ENCODE measurements at places on chromosomes 11 and 22.

GRCh38 chr22:17767233-17768065 is 6.8 kb downstream of the BID start:
- no peak for DNase-seq

- DNase-seq = no peak
Observed at GRCh38 chr22:46241396-46242007, 8.6 kb downstream of the CDPF1 start.

DNA sequence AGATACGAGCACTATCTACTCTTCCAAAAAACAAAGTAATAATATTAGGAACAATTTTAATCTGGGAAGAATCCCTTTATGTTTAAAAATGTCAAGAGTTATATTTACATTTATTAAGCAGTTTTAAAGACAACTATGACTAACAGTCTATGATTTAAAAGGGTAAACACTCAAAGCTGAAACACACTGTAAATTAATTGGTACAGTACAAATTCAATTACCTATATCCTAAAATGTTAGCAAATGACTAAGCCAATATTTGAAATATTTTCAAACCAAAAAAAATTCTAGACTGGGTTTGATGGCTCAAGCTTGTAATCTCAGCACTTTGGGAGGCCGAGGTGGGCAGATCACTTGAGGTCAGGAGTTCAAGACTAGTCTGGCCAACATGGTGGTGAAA is 36.0 kb upstream of the CHRNA10 start:
- DNase-seq = peak; percentile 21

DNA sequence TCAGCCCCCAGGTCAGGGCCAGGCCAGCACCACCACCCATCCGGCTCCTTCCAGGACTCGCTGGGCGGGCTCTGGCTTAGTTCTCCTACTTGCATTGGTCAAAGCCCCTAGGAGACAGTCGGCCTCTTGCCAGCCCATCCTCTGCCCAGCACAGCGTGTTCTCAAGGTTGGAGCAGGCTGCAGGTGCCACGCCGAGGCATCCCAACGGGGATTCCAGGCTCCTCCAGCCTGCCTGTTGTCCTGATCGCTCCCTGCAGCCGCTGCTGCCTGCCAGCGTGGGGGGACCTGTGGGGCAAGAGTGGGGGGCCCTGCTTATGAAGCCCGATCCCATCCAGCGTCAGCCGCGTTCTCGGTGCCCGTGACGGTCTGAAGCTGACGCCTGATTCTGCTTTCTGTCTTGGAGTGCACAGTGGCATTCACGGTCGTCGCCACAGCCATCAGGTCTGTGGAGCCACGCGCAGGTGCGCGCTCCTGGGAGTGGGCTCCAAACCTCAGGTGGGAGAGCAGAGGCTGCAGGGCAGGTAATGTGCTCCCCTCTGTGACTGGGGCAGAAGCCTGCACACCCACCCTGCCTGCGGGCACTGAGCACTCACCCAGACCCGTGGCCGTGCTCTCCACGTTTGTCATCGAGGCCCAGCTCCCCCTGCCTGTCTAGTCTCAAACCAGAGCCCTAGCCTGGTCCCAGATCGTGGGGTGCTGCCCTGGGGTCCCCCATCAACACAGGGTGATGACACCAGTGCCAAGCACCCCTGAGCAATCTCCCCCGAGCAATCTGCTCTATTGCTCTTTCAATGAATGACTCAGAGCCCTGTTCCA is 991.6 kb downstream of the BRD1 start:
- DNase-seq = no peak

- DNase-seq = no peak
Observed at GRCh38 chr11:94424011-94424410, 22.8 kb upstream of the GPR83 start.

GRCh38 chr11:36376009-36376887 is 80.2 kb downstream of the PRR5L start:
- no peak for DNase-seq

DNA sequence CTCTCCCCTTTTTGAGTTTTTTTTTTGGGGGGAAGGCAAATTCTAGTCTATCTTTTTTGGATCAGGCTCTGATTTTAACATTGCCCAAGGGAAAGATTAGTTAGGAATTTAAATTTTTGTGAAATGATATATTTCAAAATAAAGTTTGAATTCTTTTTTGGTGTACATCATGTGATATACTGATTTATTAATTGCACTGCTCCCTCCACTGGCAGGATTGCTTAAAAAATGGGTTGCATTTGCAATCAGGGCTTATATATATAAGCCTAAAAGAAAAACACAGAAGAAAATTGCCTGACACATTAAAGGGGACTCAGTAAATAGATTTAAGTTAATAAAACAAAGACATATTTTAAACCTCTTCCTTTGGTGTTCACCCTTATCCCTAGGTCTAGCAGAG is 1.2 kb downstream of the DYNC2H1 start:
- DNase-seq = peak; percentile 47

DNA sequence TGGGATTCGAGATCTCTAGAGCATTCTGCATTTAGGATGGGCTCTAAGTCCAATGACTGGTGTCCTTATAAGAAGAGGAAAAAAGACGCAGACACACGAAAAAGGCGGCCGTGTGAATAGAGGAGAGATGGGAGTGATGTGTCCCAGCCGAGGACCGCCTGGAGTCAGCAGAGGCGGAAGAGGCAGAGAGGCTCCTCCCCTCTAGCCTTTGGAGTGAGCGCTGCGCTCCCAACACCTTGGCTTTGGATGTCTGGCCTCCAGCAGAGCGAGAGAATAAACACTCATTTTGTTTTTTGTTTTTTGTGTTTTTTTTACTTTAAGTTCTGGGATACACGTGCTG is 83.0 kb upstream of the RTL6 start:
- DNase-seq = no peak

DNA sequence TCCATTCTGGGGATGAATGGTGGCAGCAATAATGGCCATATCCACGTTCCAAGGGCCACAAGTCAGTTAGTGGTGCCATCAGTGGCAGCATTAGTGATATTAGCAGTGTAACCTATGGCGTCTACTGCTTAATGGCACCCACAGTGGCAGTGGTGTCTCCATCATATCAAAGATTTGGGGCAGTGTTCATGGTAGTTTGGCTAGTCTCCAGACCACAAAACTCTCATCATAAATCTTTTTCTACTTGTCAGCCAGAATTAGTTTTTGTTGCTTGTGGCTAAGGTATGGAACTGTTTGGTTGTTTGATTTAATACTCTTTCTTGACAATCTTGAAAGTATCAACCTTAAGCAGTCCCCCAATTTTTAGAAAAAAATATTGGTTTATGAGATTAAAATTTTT is 45.1 kb upstream of the DEUP1 start:
- DNase-seq = no peak

DNA sequence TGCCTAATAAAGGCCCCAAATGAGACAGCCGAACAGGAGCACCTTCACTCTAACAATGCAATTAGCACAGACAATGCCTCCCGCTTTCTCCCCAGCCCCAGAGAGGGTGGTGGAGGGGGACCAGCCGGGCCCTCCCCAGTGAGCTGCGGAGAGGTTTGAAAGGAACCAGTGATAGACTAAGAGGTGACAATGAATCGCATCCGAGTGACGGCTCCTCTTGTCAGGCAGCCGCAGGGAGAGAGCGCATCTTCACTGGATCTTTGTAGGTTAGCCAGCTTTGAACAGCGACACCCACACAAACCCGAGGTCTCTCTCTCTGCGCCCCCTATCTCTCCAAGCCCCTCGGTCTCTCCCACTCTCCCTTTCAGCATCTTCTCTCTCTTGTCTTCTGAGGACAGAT is 28.0 kb downstream of the FLRT1 start:
- DNase-seq = no peak

GRCh38 chr11:47514825-47515647 is 37.9 kb downstream of the CELF1 start:
- DNase-seq = peak; percentile 76

DNA sequence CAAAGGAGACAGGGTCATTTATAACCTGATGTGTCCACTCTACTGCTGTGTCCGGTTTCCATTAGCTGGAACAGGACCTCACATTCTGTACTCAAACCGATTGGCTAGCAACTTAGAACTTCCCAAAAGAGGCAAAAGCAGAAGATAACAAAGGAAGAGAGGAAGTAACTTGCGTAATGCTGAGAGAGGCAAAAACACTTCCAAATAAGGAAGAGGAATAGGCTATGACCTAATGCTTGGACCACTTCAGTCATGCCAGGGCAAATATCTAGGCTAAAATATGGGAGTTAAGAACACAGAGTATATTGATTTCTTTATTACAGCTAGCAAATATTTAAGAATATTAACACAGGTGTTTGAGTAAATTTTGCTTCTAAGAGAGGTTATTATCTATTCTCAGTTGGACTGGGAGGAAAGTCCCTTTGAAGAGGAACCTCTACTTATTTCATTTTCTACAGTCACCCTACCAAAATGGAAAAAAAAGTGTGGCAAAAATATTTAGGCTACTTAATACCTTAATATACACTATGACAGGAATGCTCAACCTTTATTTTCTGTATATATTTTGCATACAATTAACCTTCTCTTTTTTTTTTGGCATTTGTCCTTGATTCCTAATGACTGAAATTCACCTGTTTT is 499.8 kb upstream of the CHORDC1 start:
- DNase-seq = peak; percentile 20

DNA sequence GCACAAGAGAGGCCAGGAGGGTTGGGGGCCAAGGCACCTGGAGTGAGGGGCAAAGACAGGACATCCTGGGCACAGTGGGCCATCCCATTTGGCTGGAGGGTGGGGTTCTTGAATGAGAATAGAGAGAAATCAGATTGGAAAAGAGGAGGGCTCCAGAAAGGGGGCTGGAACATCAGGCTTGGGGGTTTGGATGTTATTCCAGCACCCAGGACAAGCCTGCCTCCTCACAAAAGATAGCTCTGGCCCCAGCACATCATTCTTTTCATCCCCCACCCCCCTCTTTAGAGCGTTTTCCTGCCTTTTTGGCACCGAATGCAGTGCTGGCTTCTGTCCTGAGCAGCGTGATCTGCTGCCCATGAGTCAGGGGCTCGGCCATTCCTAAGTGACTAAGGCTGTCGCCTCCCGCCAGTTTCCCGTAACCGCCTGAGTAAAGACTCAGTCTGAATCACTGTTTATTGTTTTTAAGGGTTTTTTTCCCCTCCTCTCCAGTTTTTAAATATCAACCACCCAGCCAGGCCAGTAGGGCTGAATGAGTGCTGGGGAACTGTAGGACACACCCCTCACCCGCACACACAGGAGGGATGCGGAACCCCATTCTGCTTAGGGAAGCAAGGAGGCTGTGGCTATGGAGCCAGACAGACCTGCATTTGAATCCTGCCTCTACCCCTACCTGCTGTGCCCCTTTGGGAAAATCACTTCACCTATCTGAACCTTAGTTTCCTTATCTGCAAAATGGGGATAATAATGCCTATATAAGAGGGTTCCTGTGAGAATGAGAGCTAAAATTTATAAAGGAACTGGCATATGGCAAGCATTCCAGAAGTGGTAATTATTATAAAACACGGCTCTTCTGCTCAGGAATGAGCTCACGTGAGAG is 32.4 kb upstream of the NAV2 start:
- DNase-seq = peak; percentile 99

GRCh38 chr22:30301995-30302809 is 12.9 kb upstream of the CASTOR1 start:
- peak; percentile 82 for DNase-seq

- DNase-seq = no peak
Observed at GRCh38 chr11:34359548-34359891, 1.7 kb upstream of the ABTB2 start.

- DNase-seq = no peak
Observed at GRCh38 chr11:34975482-34975881, 59.1 kb downstream of the PDHX start.

DNA sequence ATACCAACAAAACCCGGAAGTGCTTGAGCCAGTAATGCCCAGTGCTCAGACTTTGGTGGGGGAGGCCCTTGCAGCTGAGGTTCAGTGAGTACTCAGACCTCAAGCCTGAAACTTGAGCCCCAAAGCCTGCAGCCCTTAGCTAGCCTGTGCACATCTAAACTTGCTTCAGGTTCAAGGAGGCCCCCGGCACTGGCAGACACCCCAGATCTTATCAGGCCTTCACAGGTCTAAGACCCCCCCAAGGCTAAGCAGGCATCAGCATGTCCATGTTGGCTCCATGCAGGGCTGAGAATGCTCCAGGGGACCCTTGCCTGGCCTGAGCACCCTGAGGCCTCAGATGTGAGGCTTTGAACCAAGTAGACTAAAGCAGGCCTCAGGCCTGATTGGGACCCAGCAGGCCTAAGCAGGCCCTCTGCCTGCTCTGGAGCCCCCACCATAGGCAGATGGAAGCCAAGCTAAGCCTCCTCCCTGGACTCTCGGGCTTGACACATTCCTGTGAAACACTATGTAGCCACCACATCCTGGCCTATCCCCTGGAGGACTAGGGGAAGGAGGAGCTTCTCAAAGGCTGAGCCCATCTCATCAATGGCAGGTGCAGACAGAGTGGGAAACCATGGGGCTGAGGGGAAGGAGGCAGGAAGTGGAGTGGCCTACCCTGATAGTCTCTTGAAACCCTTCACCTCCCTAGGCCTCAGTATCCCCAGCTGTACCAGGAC is 1.2 kb upstream of the CASTOR1 start:
- peak; percentile 64 for DNase-seq

GRCh38 chr11:111469200-111469599 is 43.0 kb downstream of the BTG4 start:
- DNase-seq = peak; percentile 63

GRCh38 chr11:75160220-75160757 is 9.4 kb downstream of the SLCO2B1 start:
- no peak for DNase-seq

GRCh38 chr22:17943533-17944249 is 80.7 kb downstream of the MICAL3 start:
- no peak for DNase-seq

GRCh38 chr11:76783896-76784813 is 999 bp downstream of the TSKU start:
- DNase-seq = peak; percentile 76

DNA sequence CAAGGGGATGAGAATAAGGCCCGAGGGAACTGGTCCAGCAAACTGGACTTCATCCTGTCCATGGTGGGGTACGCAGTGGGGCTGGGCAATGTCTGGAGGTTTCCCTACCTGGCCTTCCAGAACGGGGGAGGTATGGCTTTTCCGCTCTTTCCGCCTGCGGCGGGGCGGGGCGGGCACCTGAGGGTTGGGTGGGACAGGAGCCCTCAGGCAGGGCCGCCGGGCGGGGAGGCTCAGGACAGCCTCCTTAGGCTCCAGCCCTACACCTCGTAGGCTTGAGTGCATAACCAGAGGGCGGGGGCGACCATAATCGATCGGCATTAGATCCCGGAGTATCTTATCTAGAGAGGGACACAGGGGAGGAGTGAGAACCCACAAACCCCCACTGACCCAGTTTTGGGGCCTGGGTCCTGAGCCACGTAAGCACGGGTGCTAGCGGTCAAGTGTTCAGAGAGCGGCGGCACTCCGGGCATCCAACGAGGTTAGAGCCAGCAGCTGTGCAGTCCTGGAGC is 4.9 kb downstream of the SLC6A5 start:
- DNase-seq = no peak

GRCh38 chr22:32985899-32986765 is 72.0 kb downstream of the SYN3 start:
- DNase-seq = peak; percentile 85

GRCh38 chr11:58429273-58429672 is 1.4 kb upstream of the OR5B2 start:
- DNase-seq = no peak

Data from fibroblast of upper back skin (primary cell).